Epithelial cell of esophagus (primary cell): ENCODE measurements at places on chromosomes 6 and 20.

DNA sequence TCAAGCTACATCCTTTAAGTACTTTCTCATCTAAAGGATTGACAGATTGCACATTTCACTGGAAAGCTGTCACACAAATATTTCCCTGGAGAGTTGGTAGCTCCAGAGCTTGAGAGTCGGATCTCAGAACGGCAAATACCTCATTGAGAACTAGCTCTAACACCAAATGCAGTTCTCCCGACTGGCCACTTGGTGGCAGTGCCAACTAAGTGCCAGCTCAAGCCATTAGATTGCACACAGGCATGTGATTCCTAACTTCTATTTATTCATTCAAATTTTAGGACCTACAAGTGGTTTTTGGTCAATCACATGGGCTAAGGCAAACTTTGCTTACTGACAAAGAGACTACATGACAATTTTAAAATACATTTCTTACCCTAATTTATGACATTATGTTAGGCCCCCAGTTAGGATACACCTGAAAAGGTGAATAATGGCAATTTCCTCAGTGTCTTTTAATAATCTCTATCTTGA lies 7.9 kb upstream of the MCHR2 start:
- peak; percentile 65 for DNase-seq

GRCh38 chr20:600141-600540 lies 10.0 kb downstream of the TCF15 start:
- DNase-seq = no peak

DNA sequence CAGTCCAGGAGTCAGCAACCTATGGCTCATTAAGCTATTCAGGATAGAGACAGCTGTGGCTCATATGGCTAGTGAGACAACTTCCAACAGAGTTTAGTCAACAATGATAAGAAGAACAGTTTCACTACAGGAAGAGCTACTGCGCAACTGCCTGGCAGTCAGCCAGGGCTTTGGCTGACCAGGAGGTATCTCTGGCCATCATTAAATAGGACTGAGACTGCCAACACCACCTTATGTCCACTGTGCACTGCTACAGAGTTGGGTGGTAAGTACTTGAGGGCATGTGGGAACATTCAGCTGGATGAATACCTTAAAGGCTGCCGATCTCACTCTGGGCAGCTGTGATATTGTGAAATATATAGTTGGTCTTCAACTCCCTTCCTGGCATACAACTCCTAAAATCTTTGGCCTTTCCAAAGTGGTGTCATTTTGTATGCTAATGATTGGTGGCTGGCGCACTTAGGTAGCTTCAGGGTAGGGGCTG lies 52.2 kb upstream of the FAM83C start:
- peak; percentile 70 for DNase-seq

DNA sequence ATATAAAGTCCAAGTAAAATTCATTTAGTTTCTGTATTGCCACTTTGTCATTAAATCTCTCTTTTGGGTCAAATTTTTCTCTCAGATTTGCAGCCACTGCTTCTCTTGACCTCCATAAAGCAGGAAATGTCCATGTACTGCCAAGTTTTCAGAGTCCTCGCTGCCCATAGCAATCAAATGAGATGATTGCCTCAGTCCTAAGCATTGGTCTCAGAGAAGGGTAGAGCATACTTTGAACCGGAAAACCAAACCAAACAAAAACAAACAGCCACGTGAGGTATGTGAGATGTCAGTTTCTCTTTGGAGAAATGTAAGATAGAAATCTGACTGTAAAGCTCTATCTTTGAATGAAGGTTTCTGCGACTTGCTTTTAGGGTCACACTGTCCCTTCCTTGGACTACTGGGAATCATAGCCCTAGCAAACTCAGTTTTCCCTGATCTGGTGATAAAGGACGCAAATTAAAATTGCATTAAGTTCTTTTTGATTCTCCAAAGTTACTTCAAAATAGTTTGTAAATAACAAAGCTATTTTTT lies 505.4 kb upstream of the CITED2 start:
- DNase-seq = no peak

GRCh38 chr6:32553037-32553742 lies 23.1 kb upstream of the HLA-DRB5 start:
- DNase-seq = no peak

DNA sequence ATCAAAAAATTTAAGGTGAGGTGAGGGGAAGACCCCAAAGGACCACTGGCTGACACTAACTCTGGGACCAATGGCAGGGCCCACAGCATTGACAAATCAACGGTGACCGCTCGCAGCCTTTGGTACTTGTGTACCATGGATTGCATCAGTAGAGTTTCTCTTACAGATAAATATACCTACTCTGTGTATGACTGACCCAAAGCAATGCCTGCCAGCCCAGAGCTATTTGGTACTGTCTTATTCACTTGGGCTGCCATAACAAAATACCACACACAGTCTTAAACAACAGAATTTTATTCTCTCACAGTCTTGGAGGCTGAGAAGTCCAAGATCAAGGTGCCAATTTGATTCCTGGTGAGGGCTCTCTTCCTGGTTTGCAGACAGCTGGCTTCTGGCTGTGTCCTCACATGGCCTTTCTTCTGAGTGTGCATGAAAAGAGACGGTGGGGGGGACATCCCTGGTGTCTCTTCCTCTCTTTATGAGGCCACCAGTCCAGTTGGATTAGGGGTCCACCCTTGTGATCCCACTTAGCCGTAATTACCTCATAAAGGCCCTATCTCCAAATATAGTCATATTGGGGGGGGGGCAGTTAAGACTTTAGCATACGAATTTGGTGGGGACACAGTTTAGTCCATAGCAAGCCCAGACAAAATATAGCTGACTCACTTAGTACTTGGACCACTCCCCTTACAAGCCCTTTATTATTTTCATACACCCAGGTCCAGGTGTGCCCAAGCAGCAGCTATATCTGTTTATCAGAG lies 336.3 kb downstream of the CD83 start:
- no peak for DNase-seq

GRCh38 chr20:38961530-38962043 lies 557 bp upstream of the DHX35 start:
- no peak for DNase-seq
